CD4-positive, alpha-beta T cell (primary cell): ENCODE measurements at places on chromosomes 1 and 21. TPM values are rescaled to one million over a fixed set of nuclear protein-coding genes. Genes with fewer than 3 reads are reported as not detected.
A peak's percentile ranks its signal among the peaks of the same experiment; 100 is the strongest.

GRCh38 chr1:1156140-1157032, 17.3 kb upstream of the TTLL10 start:
- no peak for DNase-seq
- H3K36me3 ChIP-seq = no peaks in the 10 kb centered on the region

DNA sequence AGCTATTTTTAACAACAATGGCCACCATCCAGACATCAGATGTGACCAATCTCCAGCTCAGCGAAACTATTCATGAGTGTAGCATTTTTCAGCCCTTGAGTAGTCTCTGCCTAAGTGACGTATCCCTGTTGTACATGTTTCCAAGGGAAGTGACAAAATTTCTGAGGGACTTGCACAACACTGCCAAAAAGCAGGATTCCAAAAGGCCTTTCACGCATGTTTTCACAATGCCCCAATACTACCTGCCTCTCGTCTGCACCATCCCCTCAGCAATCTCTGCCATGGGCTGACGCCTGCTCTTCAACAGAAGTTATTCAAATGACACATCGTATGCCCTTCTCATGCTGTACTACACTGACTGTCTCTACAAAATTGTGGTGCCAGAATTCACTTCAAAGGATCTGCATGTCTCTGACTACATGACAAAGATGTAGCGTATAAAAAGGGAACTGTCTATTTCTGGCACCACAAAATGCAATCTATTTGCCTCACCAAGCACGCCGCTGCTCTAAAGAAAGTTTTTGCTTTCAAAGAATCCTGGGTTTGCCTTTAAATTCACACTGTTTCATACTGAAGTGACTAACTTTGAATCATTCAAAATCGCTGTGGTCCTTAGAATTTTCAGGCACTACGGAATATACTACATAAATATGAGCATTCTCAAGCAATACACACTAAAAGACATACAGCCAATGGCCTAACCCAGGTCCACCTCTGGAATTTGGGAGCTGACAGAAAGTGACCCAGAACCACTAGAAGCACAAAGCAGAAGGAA, 32.9 kb downstream of the JAK1 start:
- H3K36me3 ChIP-seq = peaks cover 7% of the 10 kb centered on the region
- peaks cover 43% of the 10 kb centered on the region for H3K4me1 ChIP-seq
- H3K4me3 ChIP-seq = no peak overlapping the region
- no peak for DNase-seq
- H3K27me3 ChIP-seq = no peaks in the 10 kb centered on the region
- H3K27ac ChIP-seq = no peak overlapping the region

GRCh38 chr1:65311760-65312159, 2.4 kb downstream of the DNAJC6 start:
- no peaks in the 10 kb centered on the region for H3K36me3 ChIP-seq
- no peak overlapping the region for H3K27ac ChIP-seq
- peaks cover 5% of the 10 kb centered on the region for H3K4me1 ChIP-seq
- peaks cover 34% of the 10 kb centered on the region for H3K27me3 ChIP-seq
- H3K4me3 ChIP-seq = no peak overlapping the region
- DNase-seq = no peak

DNA sequence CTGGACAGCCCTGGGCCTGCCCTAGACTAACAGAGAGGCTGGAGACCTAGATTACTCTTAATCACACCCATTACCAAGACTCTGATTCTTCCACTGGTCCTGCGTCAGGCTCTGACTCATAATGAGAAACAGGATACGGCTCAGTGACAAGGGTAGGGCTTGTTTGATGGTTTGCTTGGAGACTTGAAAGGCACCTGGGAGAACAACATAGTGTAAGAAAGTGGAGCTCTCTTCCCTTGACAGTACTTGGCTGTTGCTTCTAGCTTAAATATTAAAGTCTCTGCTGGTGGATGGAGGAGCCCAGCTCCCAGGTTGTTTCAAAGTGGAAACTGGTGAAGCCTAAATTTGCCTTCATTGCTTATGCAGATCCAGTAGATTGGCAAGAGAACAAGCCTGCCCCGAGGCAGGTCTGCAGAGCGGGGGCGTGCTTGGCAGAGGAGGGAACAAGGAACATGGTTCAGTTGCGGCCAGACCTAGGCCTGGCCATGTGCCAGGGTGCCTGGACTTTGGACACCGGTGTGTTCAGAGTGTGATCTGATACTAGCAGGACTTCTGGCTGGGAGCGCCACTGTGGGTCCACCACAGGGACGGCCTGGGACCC, 480.6 kb downstream of the CAMTA1 start:
- H3K27ac ChIP-seq = no peak overlapping the region
- no peak overlapping the region for H3K4me3 ChIP-seq
- H3K36me3 ChIP-seq = no peaks in the 10 kb centered on the region
- peaks cover 18% of the 10 kb centered on the region for H3K27me3 ChIP-seq

- H3K36me3 ChIP-seq = no peaks in the 10 kb centered on the region
- no peaks in the 10 kb centered on the region for H3K27me3 ChIP-seq
- DNase-seq = no peak
- H3K27ac ChIP-seq = no peak overlapping the region
Observed at GRCh38 chr21:44419679-44420078, 35.6 kb upstream of the LRRC3 start.

DNA sequence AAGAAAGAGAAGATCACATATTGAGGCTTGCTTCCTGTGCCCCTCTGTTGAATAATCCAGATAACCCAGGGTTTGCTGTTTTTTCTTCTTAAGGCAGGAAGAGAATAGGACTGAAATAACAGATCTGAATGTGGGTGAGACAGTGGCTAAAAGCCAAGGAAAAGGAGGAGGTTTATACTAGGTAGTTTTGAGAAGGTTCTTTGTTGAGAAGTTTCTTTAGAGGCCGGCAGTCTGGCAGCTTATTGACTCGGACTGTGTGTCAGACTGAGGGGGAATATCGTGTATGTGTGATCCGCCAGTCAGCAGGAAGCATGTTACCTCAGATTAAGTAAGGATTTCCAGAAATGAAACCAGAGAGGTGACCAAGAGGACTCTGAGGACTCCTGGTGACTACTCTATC, 119.8 kb downstream of the PLA2G4A start:
- H3K4me1 ChIP-seq = no peaks in the 10 kb centered on the region
- no peaks in the 10 kb centered on the region for H3K27me3 ChIP-seq
- H3K4me3 ChIP-seq = no peak overlapping the region
- no peaks in the 10 kb centered on the region for H3K36me3 ChIP-seq
- H3K27ac ChIP-seq = no peak overlapping the region
- no peak for DNase-seq

DNA sequence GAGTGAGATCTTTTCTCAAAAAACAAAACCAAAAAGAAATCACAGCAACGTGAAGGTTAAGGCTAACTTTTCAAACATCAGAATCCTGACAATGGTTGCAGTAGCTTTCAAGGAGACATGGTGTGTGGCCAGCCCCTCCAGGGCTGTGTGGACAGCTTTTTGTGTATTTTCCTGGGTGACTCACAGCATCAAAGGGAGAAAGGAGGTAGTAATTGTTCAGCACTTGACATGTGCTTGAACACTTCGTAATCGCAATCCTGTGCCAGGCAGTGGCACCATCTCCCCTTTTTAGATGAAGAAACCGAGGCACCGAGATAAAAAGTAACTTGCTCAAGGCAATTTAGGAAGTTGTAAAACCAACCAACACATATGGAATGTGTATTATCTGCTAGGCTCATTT, 10.3 kb downstream of the NBL1 start:
- H3K4me1 ChIP-seq = peaks cover 18% of the 10 kb centered on the region
- no peaks in the 10 kb centered on the region for H3K27me3 ChIP-seq
- no peak for DNase-seq
- H3K27ac ChIP-seq = no peak overlapping the region

- H3K27ac ChIP-seq = no peak overlapping the region
- no peak overlapping the region for H3K4me3 ChIP-seq
- peaks cover 45% of the 10 kb centered on the region for H3K36me3 ChIP-seq
- H3K27me3 ChIP-seq = no peaks in the 10 kb centered on the region
Observed at GRCh38 chr1:161805399-161806197, 39.5 kb downstream of the ATF6 start.

DNA sequence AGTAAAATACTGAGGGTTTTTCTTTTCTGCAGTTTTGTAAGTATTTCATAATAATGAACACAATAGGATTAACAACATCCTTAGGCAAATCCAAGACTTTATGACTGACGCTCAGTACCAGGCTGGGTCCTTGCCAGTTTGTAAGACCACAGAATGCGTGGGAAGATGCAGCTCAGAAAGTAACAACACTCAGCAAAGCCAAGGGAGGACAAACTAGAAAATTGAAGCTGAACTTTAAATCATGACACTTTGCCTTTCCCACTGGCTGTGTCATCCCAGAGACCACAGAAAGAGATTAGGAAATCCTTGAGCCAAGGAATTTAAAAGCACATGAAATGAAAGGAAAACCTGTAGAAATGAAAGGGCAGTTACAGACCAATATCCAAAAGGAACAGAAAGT, 426.3 kb upstream of the CHRM3 start:
- H3K4me1 ChIP-seq = no peaks in the 10 kb centered on the region
- no peak for DNase-seq
- H3K4me3 ChIP-seq = no peak overlapping the region
- H3K27me3 ChIP-seq = no peaks in the 10 kb centered on the region
- no peaks in the 10 kb centered on the region for H3K36me3 ChIP-seq
- H3K27ac ChIP-seq = no peak overlapping the region

DNA sequence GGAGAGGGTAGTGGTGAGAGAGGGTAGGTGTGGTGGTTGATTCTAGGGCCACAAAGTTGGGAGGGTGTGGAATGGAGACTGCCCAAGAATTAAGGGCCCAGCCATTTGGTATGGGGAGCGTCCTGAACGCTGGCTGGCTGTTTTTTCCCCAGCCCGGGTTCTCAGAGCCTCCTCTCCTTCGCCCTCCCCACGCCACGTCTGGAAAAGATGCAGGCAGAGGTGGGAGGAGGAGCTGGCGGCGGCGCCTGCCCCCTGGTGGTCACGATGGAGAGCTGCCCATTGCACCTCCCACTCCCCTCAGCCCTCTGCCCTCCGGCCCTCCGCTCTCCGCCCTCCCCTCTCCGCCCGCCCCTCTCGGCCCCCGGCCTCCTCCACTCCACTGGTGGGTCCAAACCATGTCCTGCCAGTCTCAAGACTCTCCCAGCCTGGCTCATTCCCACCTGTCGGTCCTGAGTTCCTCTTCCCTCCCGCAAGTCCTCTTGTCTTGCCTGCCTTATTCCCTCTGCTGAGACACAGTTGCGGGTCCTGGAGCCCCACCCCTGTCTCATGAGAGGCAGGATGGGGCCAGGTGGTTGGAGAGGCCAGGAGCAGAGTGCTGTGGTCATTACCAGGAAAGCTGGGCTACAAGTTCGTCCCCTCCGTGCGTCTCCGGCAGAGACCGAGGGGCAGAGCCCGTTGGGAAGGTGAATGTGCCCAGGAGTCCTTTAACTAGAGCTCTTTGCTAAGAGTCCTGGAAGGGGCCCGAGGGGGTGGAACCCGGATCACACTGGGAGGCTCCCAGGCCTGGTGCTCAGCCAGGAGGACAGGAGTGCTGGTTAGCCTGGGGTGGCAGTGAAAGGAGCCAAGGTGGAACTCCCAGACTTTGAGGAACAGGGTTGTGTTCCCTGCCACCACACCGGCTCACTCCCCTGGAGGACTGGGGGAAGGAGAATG, 22.6 kb downstream of the ETNK2 start:
- no peak overlapping the region for H3K4me3 ChIP-seq
- no peaks in the 10 kb centered on the region for H3K27me3 ChIP-seq
- DNase-seq = peak; percentile 82

DNA sequence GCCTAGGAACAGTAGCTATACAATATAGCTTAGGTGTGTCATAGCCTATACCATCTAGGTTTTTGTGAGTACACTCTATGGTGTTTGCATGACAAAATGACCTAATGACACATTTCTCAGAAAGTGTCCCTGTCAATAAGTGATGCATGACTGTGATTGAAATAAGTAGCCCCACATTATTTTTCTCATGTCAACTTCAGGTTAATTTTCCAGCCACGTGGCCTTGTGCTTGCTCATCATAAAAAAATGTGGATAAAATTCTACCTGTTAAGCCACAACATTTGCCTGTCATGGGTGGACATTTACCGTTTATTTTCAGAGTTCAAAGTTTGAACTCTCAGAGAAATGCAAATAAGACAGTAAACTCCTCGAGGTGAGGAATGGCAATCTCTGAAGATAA, 5.5 kb downstream of the DISC1 start:
- no peaks in the 10 kb centered on the region for H3K36me3 ChIP-seq
- peaks cover 17% of the 10 kb centered on the region for H3K4me1 ChIP-seq
- H3K4me3 ChIP-seq = no peak overlapping the region
- H3K27me3 ChIP-seq = no peaks in the 10 kb centered on the region

GRCh38 chr21:27060190-27060589, 93.3 kb upstream of the ADAMTS5 start:
- no peaks in the 10 kb centered on the region for H3K27me3 ChIP-seq
- H3K4me3 ChIP-seq = no peak overlapping the region

GRCh38 chr1:88662723-88663122, 21.4 kb upstream of the PKN2 start:
- H3K36me3 ChIP-seq = no peaks in the 10 kb centered on the region
- H3K27ac ChIP-seq = no peak overlapping the region
- H3K4me3 ChIP-seq = no peak overlapping the region
- H3K27me3 ChIP-seq = no peaks in the 10 kb centered on the region
- peaks cover 7% of the 10 kb centered on the region for H3K4me1 ChIP-seq
- no peak for DNase-seq

DNA sequence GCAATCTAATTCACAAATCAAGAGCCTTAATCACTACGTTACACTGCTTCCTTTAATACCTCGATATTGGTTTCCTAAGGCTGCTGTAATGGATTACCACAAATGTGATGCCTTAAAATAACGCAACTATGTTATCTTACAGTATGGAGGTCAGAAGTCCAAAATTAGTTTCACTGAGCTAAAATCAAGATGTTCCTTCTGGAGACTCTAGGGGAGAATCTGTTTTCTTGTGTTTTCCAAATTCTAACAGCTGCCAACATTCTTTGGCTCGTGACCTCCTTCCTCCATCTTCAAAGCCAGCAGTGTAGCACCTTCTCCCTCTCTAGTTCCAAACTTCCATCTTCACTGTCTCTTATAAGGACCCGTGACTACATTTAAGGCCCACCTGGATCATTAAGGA, 335.0 kb upstream of the NFIA start:
- no peak overlapping the region for H3K4me3 ChIP-seq
- H3K27me3 ChIP-seq = no peaks in the 10 kb centered on the region
- H3K4me1 ChIP-seq = no peaks in the 10 kb centered on the region
- H3K36me3 ChIP-seq = no peaks in the 10 kb centered on the region

MROH9 gene
- not detected for total RNA-seq

IFI44L gene
- 19.5 TPM for total RNA-seq

PCSK9 gene
- total RNA-seq = not detected

STUM gene
- not detected for total RNA-seq

CHODL gene
- not detected for total RNA-seq

DEGS1 gene
- 59.1 TPM for total RNA-seq

ESPN gene
- 3.9 TPM for total RNA-seq

PGLYRP4 gene
- not detected for total RNA-seq

NCMAP gene
- not detected for total RNA-seq

TRIM58 gene
- 0.16 TPM for total RNA-seq

SPATA45 gene
- total RNA-seq = not detected
